Chondrocyte (in vitro differentiated cells): ENCODE measurements at places on chromosomes 6 and 20. TPM values are rescaled to one million over a fixed set of nuclear protein-coding genes. Genes with fewer than 3 reads are reported as not detected.

Gene BANF2
- not detected in 3 replicates for total RNA-seq

Gene MRPS18B
- 23.3 to 25.4 TPM (median 24.7 TPM) in 3 replicates for total RNA-seq

Gene MUC21
- total RNA-seq, result not detected in 3 replicates

Gene PTPRA
- total RNA-seq, result 54.3 to 68.4 TPM (median 54.3 TPM) in 3 replicates

Gene LY86
- total RNA-seq, result not detected in 3 replicates

Gene SNAI1
- total RNA-seq, result 4.9 to 15.1 TPM (median 6.1 TPM) in 3 replicates

Gene PPP1R3G
- 0.56 to 2.6 TPM (median 2.2 TPM) in 3 replicates for total RNA-seq

DNA sequence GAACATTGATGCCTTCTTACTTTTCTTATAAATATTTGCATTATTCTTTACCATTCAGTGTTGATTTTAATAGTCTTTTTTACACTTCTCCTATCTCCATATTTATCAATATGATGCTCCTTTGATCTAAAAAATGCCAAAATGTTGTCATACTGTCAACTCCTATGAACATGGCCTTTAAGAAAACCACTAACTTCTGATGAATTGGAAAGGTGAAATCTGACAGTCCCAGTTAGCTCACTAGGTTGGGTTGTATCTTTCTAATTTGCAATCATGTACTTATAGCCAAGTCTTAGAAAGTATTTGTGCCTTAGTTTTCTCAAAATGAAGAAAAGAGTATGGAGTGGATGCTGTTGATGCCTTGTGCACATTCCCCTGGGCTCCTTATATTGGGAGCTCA lies 75.4 kb upstream of the SPACA1 start:
- peaks cover 22% of the 10 kb centered on the region for H3K27me3 ChIP-seq
- H3K4me3 ChIP-seq, result no peak overlapping the region
- H3K4me1 ChIP-seq, result no peaks in the 10 kb centered on the region
- H3K27ac ChIP-seq, result no peak overlapping the region
- H3K36me3 ChIP-seq, result no peaks in the 10 kb centered on the region

GRCh38 chr20:56542489-56543030 lies 9.5 kb downstream of the FAM209B start:
- no peaks in the 10 kb centered on the region for H3K4me1 ChIP-seq
- H3K4me3 ChIP-seq, result no peak overlapping the region
- H3K36me3 ChIP-seq, result no peaks in the 10 kb centered on the region

DNA sequence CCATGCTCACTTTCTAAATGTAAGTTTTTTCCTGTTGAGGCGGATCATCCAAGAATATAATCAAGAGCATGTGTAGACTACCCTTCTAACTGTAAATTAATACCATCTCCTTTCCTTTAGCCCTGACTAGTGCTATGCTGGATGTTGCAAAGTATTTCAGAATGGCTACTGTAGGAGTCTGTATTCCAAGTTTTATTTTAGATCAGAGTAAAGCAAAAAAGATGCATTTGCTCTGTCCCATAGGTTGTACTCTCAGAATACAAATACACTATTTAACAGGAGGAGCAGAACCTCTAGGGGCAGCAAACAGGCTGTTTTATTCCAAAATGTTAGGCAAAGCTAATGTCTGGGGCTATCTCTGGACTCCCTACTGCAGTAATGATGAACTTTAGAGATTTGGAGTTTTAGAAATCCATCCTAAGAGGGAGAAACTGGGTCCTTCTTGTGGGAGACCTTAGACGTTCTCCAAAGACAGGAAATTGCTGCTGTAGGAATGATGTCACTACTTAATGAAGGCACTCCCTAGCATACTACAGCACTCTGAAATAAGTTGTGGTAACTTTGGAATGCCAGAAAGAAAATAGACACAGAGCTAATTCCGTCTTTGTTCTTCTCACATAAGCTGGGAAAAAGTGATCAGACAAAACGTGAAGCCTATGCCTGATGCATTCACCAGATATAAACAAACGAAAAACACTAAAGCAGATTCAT lies 392.4 kb upstream of the HS3ST5 start:
- no peak for DNase-seq
- H3K4me3 ChIP-seq, result no peak overlapping the region
- no peaks in the 10 kb centered on the region for H3K36me3 ChIP-seq
- H3K4me1 ChIP-seq, result peaks cover 9% of the 10 kb centered on the region
- H3K27me3 ChIP-seq, result no peaks in the 10 kb centered on the region

- H3K4me1 ChIP-seq, result peaks cover 58% of the 10 kb centered on the region
- H3K27ac ChIP-seq, result peak overlapping the region; percentile 99
- peak overlapping the region; percentile 91 for H3K4me3 ChIP-seq
- H3K36me3 ChIP-seq, result peaks cover 7% of the 10 kb centered on the region
- H3K27me3 ChIP-seq, result no peaks in the 10 kb centered on the region
Measured at GRCh38 chr6:26536571-26537159, 1.5 kb upstream of the HMGN4 start.

DNA sequence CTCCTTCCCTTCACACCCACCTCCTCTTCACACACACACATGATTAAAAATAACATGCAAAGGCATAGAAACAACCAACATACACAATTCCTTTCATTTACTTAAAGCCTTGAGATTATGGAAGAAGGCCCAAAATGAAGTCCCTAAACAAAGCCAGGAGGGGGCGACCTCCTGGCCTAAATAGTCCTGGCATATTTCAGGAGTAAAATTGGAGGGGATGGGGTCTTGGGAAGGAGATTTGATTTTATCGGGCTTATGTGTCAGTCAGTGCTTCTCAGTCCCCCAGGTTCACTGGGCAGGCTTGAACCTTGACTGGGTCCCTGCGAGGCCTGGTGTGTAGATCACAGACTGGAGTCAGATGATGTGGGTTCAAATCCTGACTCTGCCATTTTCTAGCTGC lies 266.4 kb downstream of the SAMD5 start:
- no peak for DNase-seq
- no peak overlapping the region for H3K27ac ChIP-seq
- H3K4me3 ChIP-seq, result no peak overlapping the region
- no peaks in the 10 kb centered on the region for H3K4me1 ChIP-seq

DNA sequence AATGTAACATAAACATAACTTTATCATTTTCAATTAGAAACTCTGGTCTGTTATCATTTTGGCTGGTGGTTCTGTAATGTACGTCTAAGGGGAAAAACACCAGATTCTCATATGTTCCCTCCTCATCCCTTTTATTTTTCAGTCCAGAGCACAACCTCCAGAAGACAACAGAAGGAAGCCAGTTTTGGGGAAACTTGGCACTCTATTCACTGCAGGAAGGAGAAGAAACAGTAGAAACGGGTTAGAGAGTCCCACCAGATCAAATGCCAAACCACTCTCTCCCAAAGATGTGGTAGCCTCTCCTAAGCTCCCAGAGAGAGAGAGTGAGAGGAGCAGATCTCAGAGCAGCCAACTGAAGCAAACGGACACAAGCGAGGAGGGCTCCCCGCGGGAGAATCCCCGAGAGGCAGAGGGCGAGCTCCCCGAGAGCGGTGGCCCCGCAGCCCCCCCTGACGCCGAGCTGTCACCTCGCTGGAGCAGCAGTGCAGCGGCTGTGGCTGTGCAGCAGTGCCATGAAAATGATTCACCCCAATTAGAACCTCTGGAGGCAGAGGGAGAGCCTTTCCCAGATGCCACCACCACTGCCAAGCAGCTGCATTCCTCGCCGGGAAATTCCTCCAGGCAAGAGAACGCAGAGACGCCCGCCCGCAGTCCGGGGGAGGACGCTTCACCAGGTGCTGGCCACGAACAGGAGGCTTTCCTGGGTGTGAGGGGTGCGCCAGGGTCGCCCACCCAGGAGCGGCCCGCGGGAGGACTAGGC lies 117.8 kb downstream of the RTN4IP1 start:
- peaks cover 31% of the 10 kb centered on the region for H3K27me3 ChIP-seq
- H3K4me3 ChIP-seq, result peak overlapping the region; percentile 72
- no peaks in the 10 kb centered on the region for H3K36me3 ChIP-seq
- no peak overlapping the region for H3K27ac ChIP-seq
- no peak for DNase-seq
- peaks cover 36% of the 10 kb centered on the region for H3K4me1 ChIP-seq

DNA sequence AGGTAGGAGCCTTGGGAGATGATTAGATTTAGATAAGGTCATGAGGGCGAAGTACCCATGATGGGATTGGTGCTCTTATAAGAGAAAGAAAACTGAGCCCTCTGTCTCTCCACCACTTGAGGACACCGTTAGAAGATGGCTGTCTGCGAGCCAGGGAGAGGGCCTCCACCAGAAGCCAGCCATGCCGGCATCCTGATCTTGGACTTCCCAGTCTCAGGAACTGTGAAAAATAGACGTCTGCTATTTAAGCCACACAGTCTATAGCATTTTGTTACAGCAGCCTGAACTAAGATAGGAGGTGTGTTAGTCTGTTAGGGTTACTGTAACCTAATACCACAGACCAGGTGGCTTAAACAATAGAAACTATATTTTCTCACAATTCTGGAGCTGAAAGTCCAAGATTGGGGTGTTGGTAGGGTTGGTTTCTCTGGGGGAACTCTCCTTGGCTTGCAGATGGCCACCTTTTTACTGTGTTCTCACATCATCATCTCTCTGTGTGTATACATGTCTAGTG lies 38.0 kb upstream of the ADGRF1 start:
- H3K4me3 ChIP-seq, result no peak overlapping the region
- no peaks in the 10 kb centered on the region for H3K36me3 ChIP-seq
- peaks cover 3% of the 10 kb centered on the region for H3K27me3 ChIP-seq
- H3K27ac ChIP-seq, result no peak overlapping the region
- no peak for DNase-seq
- peaks cover 43% of the 10 kb centered on the region for H3K4me1 ChIP-seq

DNA sequence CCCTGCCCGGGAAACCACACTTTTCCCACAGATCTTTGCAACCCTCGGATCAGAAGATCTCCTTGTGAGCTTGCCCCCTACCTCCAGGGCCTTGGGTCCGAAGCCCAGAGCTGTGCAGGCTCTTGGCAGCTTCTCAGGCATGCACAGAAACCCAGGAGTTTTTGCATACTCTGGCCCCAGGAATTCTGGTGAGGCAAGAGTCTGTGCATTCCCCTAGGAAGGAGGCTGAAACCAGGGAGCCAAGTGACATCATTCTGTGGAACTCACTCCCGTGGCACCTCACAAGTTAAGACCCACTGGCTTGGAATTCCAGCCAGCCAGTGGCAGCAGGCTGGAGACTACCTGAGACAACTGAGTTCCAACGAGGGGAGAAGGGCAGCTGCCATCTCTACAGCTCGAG lies 100.1 kb downstream of the TNFRSF21 start:
- H3K4me1 ChIP-seq, result no peaks in the 10 kb centered on the region
- no peak overlapping the region for H3K4me3 ChIP-seq
- H3K36me3 ChIP-seq, result peaks cover 9% of the 10 kb centered on the region

- H3K36me3 ChIP-seq, result peaks cover 22% of the 10 kb centered on the region
- no peak overlapping the region for H3K4me3 ChIP-seq
- no peaks in the 10 kb centered on the region for H3K27me3 ChIP-seq
- no peak for DNase-seq
- peak overlapping the region; percentile 67 for H3K27ac ChIP-seq
- peaks cover 15% of the 10 kb centered on the region for H3K4me1 ChIP-seq
Measured at GRCh38 chr6:112183271-112183671, 71.1 kb downstream of the LAMA4 start.

GRCh38 chr6:124977067-124977908 lies 15.1 kb downstream of the RNF217 start:
- peaks cover 22% of the 10 kb centered on the region for H3K36me3 ChIP-seq
- peaks cover 71% of the 10 kb centered on the region for H3K4me1 ChIP-seq
- H3K27ac ChIP-seq, result peak overlapping the region; percentile 79
- no peaks in the 10 kb centered on the region for H3K27me3 ChIP-seq
- no peak overlapping the region for H3K4me3 ChIP-seq

DNA sequence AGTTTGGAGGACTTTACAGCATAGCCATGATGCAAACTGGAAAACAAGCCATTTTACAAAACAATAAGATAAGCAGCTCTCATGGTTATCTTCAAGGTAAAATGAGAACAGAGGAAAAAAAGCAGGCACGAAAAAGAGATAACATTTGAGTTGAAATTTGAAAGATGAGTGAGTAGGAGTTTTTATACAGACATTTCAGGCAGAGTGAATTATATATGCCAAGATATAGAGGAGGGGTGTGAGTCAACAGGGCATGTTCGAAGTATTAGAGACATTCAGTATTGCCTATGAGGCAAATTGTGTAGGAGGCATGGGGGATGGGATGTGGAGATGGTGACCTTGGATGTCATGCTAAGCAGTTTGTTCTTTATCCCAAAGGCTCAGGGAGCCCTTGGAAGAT lies 240.5 kb upstream of the MAN1A1 start:
- no peak overlapping the region for H3K4me3 ChIP-seq
- H3K4me1 ChIP-seq, result no peaks in the 10 kb centered on the region
- DNase-seq, result no peak
- no peaks in the 10 kb centered on the region for H3K36me3 ChIP-seq
- peaks cover 19% of the 10 kb centered on the region for H3K27me3 ChIP-seq
- no peak overlapping the region for H3K27ac ChIP-seq

- no peak for DNase-seq
- H3K36me3 ChIP-seq, result no peaks in the 10 kb centered on the region
- peaks cover 33% of the 10 kb centered on the region for H3K4me1 ChIP-seq
- no peak overlapping the region for H3K4me3 ChIP-seq
Measured at GRCh38 chr6:134425513-134425912, 107.6 kb upstream of the SGK1 start.

DNA sequence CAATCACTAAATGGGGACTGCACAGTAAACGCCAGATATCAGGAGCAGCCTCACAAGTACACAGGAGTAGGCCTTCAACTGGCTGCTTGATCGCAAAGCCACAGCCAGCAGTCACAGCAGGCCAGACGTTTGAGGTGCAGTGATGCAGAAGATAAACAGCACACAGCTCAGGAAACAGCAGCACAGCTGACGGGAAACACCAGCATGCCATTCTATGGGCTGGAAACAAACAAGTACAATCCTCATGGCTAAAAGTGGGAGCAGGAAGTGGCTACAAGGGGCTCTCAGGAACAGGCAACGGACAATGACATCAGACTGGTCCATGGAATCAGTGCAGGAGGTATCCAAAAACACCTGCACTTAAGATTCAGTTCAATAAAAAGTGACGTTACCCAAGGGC lies 111.0 kb downstream of the DTNBP1 start:
- no peaks in the 10 kb centered on the region for H3K36me3 ChIP-seq
- DNase-seq, result no peak
- H3K4me1 ChIP-seq, result peaks cover 25% of the 10 kb centered on the region
- no peaks in the 10 kb centered on the region for H3K27me3 ChIP-seq
- peak overlapping the region; percentile 6 for H3K27ac ChIP-seq

DNA sequence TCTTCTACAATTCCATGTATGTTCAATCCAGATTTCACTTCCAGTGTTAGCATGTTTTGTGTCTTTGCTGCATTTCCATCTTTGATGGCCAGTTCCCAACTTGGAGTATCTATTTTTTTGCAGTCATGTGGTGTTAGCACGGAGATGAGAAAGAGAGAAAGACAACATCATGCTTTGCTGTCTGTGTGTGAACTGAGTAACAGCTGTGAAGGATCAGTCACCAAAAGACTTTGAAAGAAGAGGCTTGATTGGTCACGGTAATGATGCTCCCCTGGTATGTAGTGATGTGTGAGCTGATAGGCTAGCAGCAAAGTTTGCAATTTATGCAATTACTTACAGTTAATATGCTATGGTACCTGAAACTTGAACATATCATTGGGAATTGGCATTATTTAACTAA lies 731.3 kb upstream of the NRSN1 start:
- H3K4me1 ChIP-seq, result no peaks in the 10 kb centered on the region
- H3K27ac ChIP-seq, result no peak overlapping the region
- DNase-seq, result no peak
- H3K27me3 ChIP-seq, result no peaks in the 10 kb centered on the region
